ENCODE measurements at places on chromosomes 2 and 18.
A peak's percentile ranks its signal among the peaks of the same experiment; 100 is the strongest.

GRCh38 chr2:126792186-126792585, 106.5 kb upstream of the TEX51 start:
- no peak for DNase-seq

- peak; percentile 37 for DNase-seq
Observed at GRCh38 chr2:233480490-233481202, 85.9 kb downstream of the USP40 start.

- DNase-seq: no peak
Observed at GRCh38 chr2:233936089-233936488, 18.9 kb downstream of the TRPM8 start.

DNA sequence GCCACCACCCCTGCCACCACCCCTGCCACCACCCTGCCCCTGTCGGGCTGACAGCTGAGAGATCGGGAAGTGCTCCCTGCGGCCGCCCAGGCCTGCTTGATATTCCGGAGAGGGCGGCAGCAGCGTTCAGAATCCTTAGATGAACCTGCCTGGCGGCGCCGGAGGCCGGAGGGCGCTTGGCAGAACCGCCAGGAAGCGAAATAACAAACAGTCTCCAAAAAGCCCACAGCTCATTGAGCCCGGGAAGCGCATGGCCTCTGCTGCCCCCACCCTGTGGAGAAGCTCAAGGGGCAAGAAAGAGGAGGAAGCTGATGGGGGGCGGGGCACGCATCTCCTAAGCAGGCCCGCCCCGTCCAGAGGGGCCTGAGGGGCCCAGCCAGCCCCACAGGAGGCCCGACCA, 92.2 kb upstream of the MBOAT2 start:
- DNase-seq: no peak

- DNase-seq: no peak
Observed at GRCh38 chr2:197174539-197175094, 136.0 kb downstream of the ANKRD44 start.

GRCh38 chr2:18900691-18901141, 311.3 kb upstream of the NT5C1B start:
- DNase-seq: no peak

- DNase-seq: no peak
Observed at GRCh38 chr2:11131166-11131920, 23.9 kb upstream of the SLC66A3 start.

- no peak for DNase-seq
Observed at GRCh38 chr2:241217320-241218031, 29.0 kb downstream of the ANO7 start.

DNA sequence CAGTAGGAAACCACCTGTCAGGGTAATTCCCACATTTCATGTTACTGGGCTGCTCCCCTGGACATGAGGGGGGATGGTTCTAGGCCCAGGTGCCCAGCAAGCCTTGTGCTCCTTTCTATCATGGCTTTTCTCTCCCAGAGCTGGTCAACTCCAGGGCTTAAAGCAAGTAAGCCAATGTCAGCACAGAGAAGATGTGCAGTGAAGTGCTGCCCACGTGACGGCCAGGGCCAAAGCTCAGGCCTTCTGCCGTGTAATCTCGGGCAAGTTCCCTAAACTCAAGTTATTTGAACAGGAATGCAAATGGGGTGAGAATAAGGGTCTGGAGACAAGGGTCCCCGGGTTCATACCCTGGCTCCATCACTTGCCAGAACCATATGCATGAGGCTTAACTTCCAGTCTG, 16.5 kb downstream of the SFXN5 start:
- DNase-seq: no peak

- DNase-seq: no peak
Observed at GRCh38 chr2:203681978-203682377, 24.5 kb upstream of the CD28 start.

- DNase-seq: peak; percentile 69
Observed at GRCh38 chr2:191942090-191942738, 95.3 kb upstream of the CAVIN2 start.
